ENCODE measurements at places on chromosomes 7 and 10.
A peak's percentile ranks its signal among the peaks of the same experiment; 100 is the strongest.

GRCh38 chr7:9822458-9823290 lies 1151.0 kb upstream of the PHF14 start:
- DNase-seq = no peak

GRCh38 chr10:67801118-67801517 lies 36.9 kb downstream of the DNAJC12 start:
- DNase-seq = no peak

GRCh38 chr7:77269360-77270093 lies 69.9 kb upstream of the FGL2 start:
- DNase-seq = peak; percentile 38

DNA sequence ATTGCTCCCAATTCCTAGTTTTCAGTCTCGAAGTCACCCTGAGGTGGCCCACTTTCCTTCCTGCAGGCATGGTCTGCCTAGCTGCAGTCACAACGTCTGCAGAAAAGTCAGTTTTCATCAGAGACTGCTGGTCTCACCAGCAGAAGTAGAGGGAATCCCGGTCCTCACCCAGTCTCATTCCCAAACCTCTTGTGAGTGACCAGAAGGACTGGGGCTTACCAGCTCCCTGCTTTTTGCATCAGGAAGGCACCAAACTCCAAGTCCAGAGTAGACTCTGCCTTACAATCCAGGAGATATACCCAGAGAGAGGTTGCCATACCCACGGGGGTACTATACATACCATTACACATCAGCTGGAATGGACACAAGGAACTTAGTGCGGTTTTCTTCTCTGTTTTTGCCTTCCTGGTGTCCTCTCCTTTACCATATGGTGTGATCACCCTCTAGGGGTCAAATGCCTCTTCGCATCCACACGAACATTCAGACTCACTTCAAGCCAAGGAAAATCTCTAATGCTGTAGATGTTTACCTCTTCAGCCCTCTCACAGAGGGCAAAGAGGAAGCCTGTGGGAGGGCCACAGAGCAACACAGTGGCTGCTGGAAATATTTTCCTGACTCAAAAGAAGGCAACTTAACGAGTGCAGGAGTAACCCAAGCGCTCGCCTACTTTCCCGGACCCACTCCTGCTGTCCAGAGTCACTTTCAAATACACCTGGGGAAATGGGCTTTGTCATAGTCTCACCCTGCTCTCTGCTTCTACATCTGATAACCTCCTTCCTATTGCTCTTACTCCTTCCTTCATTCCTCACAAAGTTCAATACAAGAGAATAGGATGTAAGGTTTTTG lies 220.9 kb downstream of the C7orf25 start:
- peak; percentile 82 for DNase-seq

GRCh38 chr7:116802746-116803152 lies 59.6 kb upstream of the CAPZA2 start:
- peak; percentile 89 for DNase-seq

GRCh38 chr7:46357290-46357689 lies 436.2 kb upstream of the IGFBP3 start:
- DNase-seq = no peak

GRCh38 chr7:23431702-23432199 lies 38.5 kb downstream of the IGF2BP3 start:
- DNase-seq = peak; percentile 27

DNA sequence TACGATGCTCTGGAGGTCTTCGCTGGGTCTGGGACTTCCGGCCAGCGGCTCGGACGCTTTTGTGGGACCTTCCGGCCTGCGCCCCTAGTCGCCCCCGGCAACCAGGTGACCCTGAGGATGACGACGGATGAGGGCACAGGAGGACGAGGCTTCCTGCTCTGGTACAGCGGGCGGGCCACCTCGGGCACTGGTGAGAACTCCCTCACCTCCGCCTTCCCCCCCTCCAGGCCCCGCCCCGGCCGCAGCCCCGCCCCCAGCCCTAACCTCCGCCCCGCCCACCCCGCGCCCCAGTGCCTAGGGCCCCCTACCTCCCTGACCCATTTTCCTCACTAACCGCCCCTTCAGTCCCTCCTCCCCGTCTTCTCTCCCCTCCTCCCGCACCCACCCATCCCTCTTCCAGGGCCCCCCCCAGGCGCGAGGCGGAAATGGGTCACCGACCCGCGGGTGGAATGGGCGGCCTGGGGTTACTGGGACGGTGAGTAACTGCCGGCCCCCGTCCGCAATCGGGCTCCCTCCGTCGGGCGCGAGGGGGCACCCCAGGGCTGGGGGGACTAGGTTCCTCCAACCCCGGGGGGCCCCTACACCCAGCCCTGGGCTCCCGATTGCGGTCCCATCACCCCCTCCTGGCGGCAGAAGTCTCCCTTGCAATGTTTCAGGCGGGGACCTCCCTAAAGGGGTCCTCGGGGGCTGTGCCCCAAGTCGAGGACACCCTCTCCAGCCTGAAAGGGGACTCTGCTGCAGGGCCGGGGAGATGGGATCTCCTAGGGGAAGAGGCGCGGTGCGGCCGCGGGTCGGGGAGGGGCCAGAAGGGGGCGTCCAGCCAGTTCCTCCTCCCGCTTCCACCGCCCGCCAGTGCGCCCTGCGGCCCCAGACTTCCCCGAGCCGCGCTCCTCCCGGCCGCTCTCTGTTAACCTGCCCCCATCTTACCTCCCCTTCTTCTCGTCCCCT lies 2.1 kb downstream of the PCOLCE start:
- DNase-seq = peak; percentile 80

DNA sequence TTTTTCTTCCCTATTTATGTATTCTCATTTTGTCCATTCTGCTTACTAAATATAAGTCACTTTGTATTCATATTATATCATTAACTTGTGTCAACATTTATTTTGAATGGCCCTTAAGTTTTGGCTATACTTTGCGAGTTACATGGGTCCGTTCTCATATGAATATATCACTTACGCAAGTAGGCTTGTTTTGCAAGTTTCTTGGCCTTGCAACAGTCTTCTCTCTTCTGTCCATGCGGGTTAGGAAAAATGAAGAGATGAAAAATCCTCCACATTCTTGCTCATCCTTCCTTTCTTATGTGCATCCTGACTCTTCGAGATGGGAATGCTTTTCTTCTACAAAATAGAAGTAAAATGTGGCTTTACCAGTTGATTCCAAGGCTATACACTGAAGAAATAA lies 82.8 kb downstream of the GPR158 start:
- DNase-seq = no peak

- DNase-seq = no peak
Observed at GRCh38 chr10:53899463-53900160, 901.4 kb downstream of the PCDH15 start.

- DNase-seq = peak; percentile 43
Observed at GRCh38 chr10:71708301-71708703, 11.3 kb downstream of the C10orf105 start.

DNA sequence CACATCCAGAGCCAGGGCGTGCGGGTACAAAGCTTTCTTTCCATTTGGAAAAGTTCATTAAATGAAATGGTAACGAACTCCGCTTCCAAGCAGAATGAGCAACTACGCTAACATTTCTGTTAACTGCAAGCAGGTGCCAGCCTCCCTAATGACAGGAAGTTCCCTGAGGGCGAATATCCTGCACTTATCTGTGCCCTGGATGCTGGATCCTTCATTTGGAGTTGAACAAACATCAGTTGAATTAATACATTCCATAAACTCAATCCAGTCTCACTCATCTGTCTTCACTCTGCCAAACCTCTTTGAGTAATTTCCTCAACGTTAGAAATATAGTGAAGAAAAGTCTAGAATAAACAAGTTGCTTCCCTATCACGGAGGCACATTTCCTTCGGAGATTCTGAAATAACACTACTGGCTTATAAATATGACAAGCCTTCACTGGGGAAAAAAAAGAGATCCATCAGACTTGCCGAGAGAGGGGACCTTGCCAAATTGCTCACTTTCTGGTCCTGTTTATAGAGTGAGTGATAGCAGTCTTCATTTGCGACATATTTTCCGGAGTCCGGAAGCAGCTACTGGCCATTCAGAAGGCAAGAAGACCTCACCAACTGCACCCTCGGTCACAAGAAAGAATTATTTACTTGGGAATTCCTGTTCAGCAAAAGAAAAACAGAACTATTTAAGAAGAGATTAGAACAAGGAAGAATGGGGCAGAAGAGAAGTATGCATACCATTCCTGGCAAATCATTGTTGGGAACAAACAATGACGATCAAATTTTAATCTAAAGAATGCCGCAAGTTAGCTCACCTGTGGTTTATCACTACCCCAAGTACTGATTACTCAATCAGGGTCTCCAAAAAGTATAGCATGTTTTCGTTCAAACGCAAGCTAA lies 196.4 kb downstream of the FAM107B start:
- DNase-seq = peak; percentile 77

DNA sequence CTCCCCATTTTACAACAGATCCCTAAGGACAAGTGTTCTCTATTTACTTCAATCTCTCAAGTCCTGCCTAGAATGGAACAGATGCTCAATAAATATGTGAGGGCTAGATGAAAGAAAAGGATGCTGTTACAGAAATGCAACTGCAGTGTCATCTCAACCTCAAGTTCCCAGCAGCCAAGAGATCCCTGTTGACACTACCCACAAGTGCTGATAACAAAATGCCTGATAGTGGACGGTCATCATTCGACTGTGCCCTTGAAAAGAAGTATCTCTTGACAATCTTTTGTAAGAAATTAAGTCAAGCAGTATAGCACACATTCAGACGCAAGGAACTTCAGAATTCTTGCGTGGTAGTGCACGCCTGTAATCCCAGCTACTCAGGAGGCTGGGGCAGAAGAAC lies 133.2 kb downstream of the PARD3 start:
- no peak for DNase-seq

- DNase-seq = peak; percentile 69
Observed at GRCh38 chr7:30062587-30062986, 34.4 kb downstream of the PLEKHA8 start.

GRCh38 chr10:6565588-6565987 lies 14.5 kb downstream of the PRKCQ start:
- no peak for DNase-seq

DNA sequence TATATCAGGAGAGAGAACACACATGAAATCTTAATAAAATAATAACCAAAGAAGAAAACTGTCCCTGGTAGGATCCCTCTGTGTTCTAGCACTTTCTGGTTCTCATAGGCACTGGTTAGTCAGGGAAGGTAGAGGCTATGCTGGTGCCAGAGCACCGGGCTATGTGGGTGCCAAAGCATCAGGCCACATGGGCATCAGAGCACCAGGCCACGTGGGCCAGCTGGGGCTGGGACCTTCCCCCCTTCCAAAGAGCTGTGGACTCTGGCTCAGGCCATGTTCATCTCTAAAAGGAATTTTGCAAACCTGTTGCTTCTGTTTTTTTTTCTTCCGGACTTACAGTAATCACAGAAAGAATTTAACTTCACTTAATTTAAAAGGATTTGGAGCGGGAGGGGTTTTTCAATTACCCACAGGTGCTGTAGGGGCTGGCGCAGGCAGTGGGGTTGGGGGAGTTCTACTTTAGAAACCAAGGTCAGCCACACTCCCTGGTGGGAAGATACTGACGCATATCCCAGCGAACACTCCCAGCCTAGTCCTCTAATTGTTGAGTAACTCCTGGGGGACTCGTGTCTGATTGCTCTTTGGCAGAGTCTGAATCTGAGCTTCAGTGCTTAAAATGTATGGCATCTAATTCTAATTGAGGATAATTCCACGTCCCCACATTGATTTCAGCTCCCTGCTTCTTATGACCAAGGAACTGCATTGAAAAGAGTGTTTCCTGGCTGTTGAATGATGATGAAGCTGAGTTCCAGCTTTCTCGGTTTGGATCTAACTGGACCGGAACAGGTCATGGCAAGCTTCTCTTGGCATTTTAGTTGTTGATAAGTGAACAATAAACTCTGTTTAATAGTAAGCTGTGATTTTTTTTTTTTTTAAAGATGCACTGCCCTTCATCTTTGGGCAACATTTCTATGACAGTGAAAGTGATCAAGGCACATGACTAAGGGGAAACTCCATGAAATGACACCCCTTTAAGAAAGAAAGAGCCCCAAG lies 110.7 kb upstream of the FZD8 start:
- peak; percentile 58 for DNase-seq

DNA sequence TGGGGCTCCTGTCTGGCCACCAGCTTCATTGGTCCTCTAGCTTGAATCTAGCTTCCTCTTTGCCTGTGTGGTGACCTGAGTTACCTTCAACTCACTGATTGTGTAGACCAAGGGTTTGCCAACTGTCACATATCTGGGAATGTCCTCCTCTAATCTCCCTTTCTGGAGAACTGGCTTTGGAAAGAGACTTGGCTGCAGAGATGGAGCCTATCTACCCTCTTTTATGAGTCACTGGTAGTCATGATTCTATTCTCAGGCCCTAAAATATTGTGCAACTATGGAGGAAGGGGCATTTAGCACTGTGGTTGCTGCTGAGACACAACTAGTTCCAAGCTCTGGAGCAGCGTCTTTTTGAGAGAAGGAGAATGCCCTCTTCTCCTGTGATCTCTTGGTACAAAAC lies 691.3 kb downstream of the KCNMA1 start:
- DNase-seq = peak; percentile 71
